ENCODE measurements at places on chromosomes 2 and 18.

- DNase-seq = no peak
Measured at GRCh38 chr18:741931-742512, 29.6 kb upstream of the ENOSF1 start.

DNA sequence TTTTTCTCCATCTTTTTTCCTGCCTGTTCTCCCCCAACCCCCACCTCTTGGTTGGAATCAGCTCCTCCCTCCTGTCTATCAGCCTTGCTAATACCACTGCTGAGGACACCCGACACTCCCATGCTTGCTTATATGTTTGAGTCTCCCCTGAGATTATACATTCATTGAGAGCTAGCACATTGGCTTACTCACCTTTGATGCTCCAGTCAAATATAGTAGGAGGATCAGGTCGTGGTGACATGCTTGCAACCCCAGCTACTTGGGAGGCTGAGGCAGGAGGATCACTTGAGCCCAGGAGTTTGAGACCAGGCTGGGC is 91.5 kb upstream of the CCBE1 start:
- no peak for DNase-seq

GRCh38 chr2:200453142-200453852 is 56.6 kb downstream of the KCTD18 start:
- DNase-seq = no peak

GRCh38 chr2:113274432-113274831 is 4.3 kb downstream of the PAX8 start:
- DNase-seq = no peak

DNA sequence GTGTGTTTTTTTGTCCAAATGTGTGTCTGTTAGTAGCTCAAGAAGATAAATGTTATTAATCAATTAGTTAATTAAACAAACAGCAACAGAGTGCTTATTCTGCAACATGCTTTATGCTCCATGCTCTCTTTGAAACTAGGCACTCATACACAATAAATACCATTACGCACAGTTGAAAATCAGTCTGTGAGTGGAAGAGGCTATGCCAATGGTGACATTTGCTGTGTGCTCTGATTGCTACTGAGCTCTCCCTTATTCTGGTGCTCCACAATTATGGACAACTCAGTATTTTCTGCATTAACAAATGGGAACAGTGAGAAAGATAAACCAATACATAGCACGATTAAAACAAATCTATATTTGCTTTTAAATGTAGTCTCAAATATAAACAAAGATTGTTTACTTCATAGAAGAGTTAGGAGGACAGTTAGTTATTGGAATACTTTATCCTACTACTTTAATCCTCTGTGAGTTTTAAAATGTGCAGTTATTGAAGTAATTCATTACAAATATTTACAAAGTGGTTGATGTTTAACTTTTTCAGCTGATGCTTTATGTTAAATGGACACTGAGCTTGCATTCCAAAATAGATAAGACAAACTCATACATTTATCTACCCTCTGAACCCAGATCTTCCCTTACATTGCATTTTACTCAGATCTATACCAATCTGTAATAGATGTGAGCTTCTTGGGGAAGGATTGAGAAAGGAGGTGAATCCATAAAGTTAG is 55.3 kb downstream of the NXPH2 start:
- DNase-seq = no peak

DNA sequence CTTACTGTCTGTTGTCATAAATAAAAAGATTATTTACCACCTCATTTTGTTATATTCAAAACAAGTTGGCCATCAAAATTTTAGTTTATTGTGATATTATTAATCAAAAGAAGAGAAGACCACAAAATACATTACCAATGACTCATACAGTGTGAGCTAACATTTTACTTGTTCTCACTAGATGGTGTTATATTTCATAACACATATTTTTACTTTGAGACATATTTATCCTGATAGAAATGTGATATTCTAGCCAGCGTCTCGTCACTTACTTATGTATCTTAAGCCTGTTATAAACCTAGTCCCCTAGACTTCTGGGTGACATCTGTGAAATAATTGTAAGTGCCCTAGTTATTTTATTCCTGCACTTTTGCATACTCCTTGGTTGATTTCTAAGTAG is 263.2 kb downstream of the CDH7 start:
- no peak for DNase-seq

DNA sequence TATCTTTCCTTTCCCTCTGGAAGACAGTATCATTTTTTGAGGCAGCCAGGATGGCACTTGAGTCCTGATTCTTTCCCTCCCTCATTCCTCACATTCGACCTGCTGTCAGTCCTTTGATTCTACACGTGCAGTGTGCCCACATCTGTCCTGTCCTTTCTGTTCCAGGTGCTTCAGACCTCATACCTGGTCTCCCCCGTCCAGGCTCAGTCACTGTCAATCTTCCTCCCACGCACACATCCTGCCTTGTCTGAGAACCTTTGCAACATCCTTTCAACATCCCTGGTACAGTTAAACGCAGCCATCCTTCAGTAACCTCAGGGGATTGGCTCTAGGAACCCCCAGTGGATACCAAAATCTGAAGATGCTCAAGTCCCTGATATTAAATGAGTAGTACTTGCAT is 10.1 kb downstream of the BCL2 start:
- DNase-seq = no peak

- DNase-seq = no peak
Measured at GRCh38 chr2:102100371-102101096, 42.0 kb upstream of the IL1R1 start.

- DNase-seq = no peak
Measured at GRCh38 chr18:76363436-76364120, 131.5 kb downstream of the ZNF516 start.

- DNase-seq = no peak
Measured at GRCh38 chr2:84816426-84817026, 64.4 kb downstream of the TRABD2A start.

DNA sequence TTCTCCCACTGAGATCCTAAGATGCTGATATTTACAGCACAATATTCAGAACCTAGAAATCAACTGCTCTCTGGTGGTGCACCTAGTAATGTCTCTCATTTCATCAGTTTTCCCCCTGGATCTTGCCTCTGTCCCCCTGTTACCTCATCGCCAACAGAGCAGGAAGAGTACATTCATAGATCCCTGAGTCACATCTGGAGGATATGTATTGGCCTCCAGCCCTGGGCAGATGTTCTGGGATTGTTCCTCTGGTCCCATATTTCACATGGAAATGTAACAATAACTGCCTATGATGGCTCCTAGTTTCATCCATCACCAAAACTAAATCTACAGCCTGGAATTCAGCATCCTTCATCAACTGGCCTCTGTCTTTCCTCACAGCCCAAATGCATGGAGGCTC is 278.8 kb upstream of the SLC14A2 start:
- no peak for DNase-seq

DNA sequence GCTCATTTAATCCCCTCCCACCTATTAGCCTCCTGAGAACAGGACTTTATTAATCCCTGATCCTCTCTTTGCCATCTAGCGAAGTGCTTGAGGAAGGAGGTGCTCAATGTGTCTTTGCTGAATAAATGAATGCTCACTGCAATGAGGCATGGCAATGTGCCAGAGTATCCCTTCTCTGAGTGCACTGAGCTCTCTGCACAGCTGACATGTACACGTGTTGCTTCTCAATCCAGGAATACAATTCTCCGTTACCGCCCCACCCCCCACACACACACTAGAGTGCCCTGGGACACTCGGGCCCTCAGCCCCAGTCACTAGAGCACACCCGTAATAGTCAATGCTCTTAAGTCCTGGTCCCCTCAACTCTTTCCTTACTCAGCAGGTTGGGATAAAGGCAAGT is 41.4 kb downstream of the FAM178B start:
- DNase-seq = no peak

DNA sequence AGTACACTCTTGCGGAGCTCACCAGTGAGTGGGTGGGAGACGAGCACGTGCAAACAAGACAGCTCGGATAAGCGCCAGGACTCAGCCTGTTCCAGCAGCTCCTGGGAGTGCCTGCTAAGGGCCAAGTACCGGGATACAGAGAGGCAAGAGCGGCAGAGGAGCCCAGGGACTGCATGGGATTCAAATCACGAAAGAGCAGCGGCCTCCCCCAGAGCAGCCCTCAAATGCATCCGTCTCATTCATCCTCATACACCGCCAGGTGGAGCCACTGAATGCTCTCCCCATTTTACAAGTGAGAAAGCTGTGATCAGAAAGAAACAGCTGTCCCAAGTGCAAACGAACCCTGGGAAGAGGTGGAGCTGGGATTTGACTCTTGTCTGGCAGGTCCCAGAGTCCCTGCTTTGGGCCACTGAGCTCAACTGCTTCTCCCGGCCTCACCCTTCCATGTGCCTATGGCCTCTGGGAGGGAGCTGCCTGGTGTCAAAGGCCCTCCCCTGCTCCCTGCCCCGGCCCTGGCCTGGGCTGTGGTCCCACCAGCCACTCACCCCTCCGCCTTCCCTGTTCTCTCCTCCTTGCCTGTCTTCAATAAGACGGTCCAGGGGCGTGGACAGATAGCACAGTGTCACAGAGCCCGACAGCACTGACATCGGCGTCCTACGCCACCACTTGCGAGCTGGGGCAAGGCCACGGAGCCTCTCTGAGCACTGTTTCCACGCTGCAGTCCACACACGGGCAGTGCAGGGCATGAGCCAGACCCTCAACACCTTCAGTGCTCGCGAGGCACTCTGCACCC is 72.8 kb upstream of the TAF1B start:
- no peak for DNase-seq

DNA sequence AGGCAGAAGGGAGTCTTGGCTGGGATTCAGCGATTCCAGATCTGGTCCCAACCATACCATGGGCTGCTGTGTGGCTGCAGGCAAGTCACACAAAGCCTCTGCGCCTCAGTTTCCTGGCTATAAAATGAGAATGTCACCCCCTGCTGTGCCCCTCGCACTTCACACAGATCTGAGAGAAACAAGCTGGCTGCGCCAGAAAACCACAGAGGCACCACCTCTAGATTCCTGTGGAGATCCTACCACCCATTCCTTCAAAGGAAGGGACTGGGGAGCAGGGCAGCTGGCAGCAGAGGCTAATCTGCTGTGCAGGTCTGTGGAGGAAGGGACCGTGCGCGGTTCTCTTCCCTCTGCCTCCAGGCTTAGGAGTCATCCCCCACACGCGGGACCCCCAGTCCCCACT is 19.8 kb downstream of the NEURL3 start:
- no peak for DNase-seq

GRCh38 chr2:233598952-233599351 is 18.5 kb upstream of the UGT1A8 start:
- no peak for DNase-seq

- no peak for DNase-seq
Measured at GRCh38 chr2:38091760-38092159, 15.8 kb upstream of the CYP1B1 start.

DNA sequence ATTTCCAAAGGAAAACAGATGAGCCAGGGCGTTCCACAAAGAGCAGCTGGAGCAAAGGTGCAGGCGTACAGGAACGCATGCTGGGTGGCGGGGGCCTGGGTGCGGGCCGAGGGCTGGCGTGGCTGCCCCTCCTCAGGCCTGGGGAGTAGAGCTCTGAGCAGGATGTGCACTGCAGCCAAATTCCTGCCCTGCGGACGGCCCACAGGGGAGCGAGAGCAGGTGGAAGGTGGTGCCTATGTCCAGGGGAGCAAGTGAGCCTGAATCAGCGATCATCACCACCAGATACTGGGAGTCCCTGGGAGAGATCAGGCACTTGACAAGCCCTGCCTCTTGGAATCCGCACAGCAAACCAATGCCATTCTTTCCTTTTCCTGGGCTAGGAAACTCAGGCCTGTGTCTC is 106.3 kb downstream of the GBX2 start:
- DNase-seq = no peak

DNA sequence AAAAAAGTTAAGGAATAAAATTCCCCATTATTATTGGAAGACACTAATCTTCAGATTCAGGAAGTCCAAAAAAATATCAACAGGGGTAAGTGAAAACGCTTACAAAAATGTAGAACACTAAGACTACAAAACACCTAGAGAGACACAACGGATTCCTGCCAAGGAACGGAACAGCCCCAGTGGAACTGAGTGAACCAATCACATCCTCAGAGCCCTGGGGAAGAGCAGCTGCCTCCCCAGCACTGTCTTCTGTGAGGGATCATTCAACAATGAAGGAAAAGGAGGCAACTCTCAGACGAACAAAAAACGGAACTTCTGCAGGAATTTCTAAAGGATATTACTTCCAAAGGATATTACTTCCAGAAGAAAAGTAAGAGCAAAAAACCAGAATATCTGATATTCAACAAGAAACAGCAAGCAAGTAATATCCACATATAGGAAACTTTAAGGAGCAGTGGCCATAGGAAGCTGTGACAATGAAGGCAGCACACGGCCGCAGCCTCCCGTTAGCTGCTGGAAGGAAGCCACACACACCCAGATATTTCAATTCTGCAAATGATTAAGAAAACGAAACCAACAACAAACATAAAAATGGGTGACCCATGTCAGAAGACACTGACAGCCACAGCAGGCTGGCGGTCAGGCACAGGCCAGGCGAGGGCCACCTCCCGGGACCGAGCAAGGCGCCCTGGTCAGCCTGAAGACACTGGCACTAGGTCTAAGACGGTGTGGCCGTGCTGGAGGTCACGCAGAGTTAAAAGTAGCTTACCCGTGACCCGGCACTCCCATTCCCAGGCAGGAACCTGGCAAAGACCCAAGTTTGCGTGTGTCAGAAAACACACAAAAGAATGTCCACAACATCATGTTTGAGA is 81.8 kb downstream of the HDAC4 start:
- DNase-seq = no peak

- DNase-seq = no peak
Measured at GRCh38 chr2:75647771-75648170, 1.2 kb downstream of the MRPL19 start.

GRCh38 chr2:217981084-217981730 is 21.6 kb downstream of the TNS1 start:
- no peak for DNase-seq

- no peak for DNase-seq
Measured at GRCh38 chr2:45319683-45320455, 291.2 kb downstream of the SRBD1 start.

- no peak for DNase-seq
Measured at GRCh38 chr18:12377556-12378197, 650 bp upstream of the AFG3L2 start.

- no peak for DNase-seq
Measured at GRCh38 chr2:2800697-2801096, 469.6 kb upstream of the MYT1L start.

GRCh38 chr18:48544116-48544515 is 5.3 kb downstream of the CTIF start:
- DNase-seq = no peak

DNA sequence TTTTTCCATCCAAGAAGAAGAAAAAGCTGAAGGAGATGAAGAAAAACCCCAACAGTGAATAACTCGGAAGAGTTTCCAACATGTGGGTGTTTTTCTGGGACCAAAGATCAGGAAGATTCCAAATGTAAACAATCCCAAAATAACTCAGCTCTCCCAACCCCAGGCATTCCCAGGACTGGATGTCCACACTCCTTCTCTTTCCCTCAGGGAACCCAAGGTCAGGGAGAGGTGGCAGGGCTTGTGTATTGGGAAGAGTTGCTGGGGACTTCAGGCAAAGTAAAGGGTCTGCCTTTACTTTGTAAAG is 268.0 kb downstream of the DYSF start:
- DNase-seq = no peak
